ENCODE measurements at places on chromosomes 11 and 22.

GRCh38 chr11:122685041-122685440 is 29.5 kb downstream of the UBASH3B start:
- DNase-seq: no peak

DNA sequence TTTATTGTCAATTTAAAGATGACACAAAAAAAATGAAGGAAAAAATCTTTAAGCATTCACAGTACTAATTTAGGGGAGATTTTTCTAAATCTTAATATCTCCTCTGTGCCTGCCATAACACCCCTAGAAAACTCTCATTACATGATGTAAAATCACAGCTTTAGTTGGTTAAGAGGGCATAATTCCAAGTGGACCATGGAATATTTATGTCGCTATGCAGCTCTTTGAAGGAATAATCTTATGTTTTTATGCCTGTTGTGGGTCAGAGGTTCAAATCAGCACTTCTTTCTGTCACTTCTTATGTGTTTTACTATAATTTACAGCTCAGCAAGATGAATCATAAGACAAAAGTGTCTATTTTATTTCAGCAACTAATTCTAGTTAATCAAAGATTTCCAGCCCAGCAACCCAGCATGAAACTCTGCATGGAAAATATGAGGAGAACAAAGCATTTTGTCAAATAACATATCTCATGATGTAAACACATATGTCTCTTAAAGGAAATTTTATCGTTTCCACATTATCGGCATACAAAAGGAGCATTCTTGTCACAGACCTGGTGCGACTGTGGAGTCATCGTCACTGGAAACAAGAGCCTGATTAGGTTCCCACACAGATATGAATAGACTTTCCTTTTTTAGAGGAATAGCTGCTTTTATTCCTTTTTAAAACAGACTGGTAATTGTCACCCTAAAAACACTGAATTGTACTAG is 274.8 kb downstream of the SOX6 start:
- no peak for DNase-seq

- no peak for DNase-seq
Observed at GRCh38 chr11:27281740-27282590, 81.0 kb downstream of the CCDC34 start.

- no peak for DNase-seq
Observed at GRCh38 chr11:118186346-118187107, 10.1 kb upstream of the SCN2B start.

DNA sequence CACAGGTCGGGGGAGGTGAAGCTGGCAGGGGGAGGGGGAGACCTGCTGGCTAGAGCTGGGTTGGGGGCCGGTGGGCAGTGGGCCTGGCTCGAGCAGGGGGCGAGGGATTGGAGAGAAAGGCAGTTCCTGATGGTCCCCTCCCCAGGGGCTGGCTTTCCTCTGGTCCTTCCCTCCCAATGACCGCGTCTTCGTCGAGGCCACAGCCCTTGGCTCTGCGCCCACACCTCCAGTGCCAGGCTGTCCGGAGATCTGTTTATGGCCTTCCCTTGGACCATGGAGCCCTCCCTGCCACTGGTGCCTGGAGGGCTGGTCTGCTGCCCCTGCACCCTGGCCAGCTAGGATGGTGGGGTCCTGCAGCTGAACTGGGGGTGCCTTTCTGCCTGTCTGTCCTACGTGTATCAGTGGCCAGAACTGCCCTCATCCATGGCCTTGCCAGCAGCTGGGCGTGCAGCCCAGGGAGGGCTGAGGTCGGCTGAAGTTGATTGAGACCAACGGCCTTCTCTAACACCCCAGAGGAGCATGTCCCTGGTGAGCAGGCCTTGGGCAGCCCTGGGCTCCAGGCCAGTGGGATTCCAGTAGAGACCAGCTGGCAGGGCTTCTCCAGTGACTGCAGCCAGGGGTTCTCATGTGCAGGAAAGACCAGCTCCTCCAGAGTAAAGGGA is 12.3 kb downstream of the TANGO2 start:
- no peak for DNase-seq

Measured in T-helper 2 cell (primary cell).